ENCODE measurements at places on chromosomes 16 and 17.

DNA sequence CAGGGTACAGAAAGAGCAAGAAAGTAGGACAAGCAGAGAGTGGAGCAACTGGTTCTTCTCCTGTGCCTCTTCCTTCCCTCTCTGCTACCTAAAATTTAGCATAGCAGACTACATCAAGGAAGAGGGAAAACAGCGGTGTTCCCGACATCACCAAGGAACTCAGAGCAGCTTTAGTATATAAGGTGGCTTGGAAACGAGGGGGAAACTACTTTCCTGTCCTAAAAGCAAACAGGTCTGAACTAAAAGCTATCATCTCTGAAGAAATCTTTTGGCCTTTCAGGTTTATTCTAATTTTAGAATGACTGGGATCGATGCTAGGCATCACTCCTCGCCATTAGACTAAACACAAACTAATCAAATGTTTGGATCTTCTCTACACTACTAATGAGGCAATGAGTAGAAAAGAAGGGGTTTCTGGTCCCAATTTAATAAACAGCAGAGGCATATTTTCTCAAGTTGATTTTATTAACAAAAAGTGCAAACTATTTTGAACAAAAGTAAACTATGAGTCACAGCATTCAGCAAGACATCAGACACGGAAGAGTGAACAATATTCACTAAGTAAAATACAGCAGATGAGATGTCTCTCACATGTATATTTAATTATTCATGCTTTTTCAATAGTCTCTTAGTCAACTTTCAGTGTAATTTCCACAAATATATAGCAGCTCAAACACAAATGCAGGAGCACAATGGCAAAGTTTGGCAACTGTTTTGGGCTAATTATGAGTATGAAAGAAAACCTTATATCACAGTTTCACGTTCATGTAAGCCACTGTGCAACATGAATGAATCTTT is 108.7 kb downstream of the TRIM37 start:
- no peak for DNase-seq

DNA sequence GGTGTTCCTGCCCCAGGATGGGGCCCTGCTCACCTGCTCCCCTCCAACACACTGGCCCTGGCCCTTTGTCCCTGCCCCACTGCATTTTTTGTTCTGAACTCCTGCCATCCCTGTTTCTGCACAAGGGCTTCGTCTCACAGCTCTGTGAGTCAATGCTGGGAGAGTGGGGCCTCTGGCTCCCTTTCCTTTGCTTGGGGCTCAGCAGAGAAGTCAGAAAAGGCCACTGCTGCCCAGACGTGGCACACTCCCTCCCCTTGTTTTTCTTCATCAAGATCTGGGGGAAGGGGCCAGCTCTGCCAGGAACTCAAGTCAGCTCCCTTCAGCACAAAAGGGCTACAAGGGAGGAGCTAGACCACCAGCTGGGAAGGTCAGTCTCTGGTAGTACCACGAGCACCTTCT is 8.9 kb downstream of the PROCA1 start:
- DNase-seq, result no peak

GRCh38 chr17:78791840-78792709 is 10.0 kb upstream of the CYTH1 start:
- DNase-seq, result no peak

DNA sequence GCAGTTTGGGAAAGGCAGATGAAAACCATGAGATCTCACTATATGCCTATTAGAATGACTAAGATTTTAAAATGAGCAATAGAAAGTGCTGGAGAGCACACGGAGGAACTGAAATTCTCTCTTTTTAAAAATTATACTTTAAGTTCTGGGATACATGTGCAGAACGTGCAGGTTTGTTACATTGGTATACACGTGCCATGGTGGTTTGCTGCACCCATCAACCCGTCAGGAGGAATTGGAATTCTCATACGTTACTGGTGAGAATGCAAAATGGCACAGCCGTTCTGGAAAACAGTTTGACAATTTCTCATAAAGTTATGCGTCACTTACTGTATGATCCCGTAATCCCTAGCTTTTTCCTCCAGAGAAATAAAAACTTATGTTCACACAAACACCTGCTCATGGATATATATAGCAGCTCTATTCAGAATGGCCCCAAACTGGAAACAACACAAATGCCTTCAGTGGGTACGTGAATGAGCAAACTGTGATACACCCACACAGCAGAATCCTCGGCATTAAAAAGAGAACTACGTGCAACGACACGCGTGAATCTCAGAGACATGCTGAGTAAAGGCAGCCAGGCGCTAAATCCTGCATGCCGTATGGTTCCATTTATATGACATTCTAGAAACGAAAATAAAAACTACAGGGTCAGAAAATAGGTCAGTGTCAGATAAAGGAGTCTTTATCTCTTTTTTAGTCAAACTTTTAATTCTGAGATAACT is 11.8 kb downstream of the PIK3R6 start:
- no peak for DNase-seq

GRCh38 chr17:61443475-61443882 is 8.7 kb upstream of the TBX4 start:
- no peak for DNase-seq

DNA sequence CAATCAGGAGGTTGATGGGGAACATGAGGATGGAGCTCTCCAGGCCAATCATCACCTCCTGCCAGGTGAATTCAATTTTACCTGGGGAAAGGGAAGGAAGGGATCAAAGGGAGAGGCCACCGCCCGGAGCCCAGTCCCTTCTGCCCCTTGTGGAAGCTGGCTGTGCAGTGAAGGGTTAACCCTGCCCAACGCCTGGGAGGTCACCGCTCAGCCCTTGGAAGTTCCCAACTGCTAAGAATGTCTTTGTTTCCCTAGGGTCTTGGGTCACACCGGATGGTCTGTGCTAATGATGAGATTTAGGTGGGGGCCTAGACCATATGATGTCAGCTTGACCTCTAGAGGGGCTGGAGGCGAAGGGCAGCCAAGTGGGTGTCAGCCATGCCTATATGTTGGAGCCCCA is 52.1 kb upstream of the GCSH start:
- DNase-seq, result no peak

DNA sequence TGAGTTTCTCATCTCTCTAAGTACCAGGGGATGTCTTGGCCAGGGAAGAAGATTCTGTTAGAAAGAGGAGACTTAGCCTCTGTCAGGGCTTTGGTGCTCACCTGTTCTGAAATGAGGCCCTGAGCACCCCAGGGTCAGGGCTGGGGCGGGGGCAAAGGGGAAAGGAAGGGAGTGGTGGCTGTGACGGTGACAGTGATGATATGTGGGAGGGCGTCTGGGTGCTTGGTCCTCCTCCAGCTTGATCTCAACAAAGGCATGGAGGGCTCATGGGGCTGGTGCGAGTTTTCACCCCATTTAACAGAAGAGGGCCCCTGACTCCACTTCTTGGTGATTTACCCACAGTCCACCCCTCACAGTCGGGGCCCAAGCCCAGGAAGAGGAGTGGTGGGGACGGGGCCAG is 15.1 kb downstream of the SOX8 start:
- DNase-seq, result peak; percentile 34

DNA sequence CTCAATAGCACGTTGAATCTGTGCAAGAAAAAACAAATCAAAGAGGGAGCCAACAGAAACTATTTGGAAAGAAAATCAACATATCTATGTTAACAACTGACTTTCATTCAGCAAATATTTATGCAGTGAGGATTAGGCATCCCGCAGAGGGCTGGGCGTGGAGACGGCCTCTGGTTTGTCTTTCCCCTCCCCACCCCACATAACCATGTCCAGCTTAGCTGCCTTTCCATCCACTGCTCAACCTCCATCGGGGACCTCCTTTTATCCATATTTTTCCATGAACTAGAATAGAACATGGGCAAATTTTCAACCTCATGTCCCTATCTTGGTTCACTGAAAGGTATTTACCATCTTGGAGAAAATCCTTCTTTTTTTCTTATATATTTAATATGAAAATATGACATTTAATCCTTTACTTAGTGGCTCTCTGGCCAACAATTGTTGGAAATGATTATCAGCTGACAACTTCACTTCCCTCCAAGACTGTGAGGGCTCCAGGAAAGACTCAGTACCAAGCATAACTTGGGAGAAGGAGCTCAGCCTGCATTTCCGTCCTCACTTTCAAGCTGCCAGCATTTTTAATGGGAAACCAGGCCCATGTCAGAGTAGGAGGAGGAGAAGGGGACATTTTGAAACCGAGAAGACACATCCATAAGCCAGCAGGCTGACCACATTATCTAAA is 462.6 kb upstream of the MAF start:
- no peak for DNase-seq

GRCh38 chr16:57690782-57691471 is 3.7 kb upstream of the DRC7 start:
- DNase-seq, result no peak

DNA sequence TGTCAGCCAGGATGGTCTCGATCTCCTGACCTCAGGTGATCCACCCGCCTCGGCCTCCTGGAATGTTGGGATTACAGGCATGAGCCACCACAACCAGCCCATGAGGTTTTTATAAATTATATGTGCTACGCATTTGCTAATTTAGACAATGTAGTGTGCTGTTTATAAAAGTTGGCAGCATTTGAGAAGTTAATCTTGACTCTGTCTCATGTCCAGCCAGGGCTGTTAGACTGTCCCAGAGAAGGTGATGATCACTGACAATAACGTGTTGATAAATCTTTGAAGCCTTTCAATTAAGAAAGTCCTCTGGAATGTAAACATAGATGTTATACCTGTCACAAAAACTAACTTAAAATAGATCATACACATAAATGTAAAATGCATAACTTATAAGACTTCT is 82.0 kb downstream of the PPM1E start:
- no peak for DNase-seq

DNA sequence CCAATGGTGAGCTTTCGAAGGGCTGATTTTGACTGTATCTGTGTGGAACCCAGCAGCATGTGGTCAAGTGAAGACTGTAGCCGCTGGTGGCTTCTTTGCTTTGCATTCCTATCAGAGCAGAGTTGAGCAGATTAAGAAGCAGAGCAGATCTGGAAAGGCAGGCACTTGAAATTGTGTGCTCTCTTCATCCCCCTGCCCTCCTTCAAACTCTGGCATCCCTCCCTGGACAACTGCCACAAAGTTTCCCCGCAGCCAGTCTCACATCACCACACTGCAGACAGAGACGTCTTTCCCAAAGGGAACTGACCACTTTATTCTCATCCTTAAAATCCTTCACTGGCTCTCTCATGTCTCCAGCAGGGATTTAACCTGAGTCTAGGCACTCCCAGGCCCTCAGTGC is 237.1 kb upstream of the DYNLRB2 start:
- no peak for DNase-seq

GRCh38 chr17:76827736-76828135 is 40.5 kb upstream of the MGAT5B start:
- no peak for DNase-seq

GRCh38 chr16:26295625-26296304 is 604.0 kb downstream of the HS3ST4 start:
- DNase-seq, result no peak
